NCI-H1092 (cell line): ENCODE measurements at places on chromosomes 5 and 9.
A peak's percentile ranks its signal among the peaks of the same experiment; 100 is the strongest.

- DNase-seq: no peak
Observed at GRCh38 chr9:136693490-136694162, 6.4 kb upstream of the AGPAT2 start.

DNA sequence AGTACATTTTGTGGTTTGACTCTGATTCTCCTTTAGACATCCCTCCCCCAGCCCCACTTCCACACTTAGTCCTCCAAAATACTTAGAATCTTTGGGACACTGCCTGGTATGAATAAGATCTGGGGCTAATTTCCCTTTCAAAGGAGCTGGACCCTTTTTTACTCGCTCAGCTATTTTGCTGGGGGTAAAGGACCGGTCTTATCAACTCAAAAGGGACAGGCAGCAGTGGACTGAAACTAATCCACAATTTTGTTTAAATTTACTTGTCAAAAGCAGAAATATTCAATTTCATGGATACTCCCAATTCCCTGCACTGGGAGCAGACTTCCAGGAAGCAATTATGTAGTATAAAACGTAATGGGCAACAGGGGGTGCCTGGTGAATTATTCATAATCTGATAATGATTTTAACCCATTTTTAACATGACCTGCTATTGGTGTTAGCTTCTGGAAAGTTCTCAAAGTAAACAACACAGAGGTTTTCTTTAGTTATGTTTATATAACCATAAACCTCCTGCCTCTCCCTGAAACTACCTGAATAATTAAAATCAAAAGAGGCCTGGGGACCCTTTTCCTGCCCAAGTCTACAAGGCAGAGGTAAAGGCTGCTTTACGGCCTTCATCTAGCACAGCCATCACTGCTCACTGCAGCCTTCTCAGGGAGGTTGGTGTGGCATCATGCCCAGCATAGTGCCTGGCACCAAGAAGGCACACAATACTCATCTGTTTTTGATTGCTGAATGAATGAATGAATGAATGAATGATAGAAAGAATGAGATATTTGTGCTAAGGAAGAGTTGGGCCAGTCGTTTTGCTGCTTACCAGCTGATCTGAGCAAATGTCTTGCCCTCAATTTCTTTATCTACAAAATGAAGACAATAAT is 44.2 kb upstream of the GNPDA1 start:
- DNase-seq: no peak

GRCh38 chr9:68800836-68801235 is 95.8 kb downstream of the PIP5K1B start:
- DNase-seq: no peak

GRCh38 chr9:129400971-129401622 is 219.8 kb downstream of the C9orf50 start:
- DNase-seq: no peak

DNA sequence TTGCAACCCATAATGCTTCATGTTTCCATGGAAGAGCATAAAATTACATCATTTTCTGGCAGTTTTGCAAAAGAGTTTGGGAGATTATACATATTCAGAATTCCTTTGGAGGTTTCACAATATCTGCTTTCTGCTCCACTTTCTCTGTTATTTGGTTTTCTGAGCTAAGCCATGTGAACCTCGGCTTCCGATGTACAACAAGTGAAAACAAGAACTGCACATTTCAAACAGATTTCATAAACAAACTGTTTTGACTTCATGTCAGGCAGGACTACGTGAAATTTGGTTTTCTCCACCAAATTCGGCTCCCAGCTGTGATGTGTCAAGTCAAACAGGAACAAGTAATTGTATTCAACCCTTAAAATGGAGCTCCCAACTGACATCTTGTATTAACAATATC is 609.8 kb downstream of the IRX1 start:
- no peak for DNase-seq

DNA sequence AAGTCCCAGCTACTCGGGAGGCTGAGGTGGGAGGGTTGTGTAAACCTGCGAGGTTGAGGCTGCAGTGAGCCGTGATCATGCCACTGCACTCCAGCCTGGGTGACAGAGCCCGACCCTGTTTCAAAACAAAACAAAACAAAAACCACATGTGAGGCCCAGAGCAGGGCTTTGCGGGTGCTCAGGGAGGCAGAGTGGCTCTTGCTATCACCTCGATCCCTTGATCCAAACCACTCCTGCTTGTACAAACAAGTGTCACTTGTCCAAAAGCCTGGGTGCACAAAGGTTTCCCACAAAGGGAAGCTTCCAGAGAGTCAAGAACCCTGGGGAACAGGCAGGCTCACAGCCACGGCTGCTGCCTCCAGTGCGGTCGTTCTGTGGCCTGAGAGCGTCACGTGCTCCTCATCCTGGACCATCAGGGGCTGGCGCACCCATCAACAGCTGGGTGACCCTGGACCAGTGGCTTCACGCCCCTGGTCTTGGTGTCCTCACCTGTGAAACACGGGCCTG is 162.7 kb downstream of the C9orf50 start:
- DNase-seq: peak; percentile 75

DNA sequence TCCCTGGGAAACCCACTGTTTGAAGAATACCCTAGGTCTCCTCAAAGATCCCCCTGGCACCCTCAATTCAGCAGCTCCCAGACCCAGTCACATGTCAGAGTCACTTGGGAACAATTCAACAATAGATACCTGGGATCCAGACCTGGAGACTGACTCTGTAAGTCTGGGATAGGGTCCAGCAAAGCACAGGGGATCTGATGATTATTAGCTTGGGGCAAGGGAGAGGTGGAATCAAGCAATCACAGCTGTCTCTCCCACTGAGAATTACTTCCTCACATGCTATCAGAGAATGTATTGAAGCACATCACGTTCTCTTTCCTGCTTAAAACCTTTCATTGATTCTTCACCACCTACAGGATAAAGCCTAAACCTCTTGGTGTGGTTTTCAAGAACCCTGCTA is 5.9 kb downstream of the FAM193B start:
- no peak for DNase-seq

GRCh38 chr9:13427587-13427986 is 148.1 kb upstream of the MPDZ start:
- DNase-seq: peak; percentile 15

DNA sequence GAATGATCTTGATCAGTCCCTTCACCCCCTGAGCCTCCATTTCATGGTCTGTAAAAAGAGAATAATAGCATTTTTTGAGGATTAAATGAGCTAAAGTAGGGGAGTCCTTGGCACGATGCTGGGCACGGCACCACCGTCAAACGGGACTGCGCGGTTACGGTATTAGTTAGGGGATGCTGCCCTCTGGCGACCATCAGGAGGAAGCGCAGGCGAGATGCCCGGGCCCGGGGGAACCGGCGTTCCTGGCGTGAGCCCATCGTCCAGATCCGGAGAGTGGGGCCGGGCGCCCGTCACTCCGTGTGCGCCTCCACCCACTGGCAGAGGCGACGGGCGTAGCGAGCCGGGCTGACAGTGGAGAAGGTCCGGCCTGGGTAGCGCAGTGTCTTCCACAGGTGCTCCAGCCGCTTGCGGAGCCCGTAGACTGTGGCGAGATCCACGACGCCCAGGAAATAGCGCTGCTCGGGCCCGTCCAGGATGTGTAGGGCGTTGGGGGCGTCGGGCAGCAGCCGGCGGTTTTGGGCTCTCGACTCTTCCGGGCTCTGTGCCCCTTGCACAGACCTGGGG is 4.8 kb upstream of the ST6GALNAC4 start:
- DNase-seq: no peak

DNA sequence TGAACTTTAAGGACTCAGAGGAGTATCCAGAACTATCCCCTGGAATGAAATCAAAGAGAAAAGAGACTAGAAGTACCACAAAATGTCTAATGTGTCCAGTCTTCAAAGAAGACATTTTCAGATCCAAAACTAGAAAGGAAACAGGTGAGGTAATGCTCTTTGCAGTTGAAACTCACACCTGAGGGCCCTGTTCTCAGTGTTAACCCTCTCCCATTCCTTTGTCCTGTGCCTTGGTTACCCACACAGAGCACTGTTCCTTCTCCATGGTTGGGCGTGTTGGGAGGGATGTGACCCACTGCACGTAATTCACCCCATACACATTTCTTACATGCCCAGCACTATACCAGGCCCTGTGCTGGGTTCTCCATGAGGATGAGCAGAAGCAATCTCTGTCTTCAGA is 21.3 kb downstream of the MSANTD3 start:
- no peak for DNase-seq

DNA sequence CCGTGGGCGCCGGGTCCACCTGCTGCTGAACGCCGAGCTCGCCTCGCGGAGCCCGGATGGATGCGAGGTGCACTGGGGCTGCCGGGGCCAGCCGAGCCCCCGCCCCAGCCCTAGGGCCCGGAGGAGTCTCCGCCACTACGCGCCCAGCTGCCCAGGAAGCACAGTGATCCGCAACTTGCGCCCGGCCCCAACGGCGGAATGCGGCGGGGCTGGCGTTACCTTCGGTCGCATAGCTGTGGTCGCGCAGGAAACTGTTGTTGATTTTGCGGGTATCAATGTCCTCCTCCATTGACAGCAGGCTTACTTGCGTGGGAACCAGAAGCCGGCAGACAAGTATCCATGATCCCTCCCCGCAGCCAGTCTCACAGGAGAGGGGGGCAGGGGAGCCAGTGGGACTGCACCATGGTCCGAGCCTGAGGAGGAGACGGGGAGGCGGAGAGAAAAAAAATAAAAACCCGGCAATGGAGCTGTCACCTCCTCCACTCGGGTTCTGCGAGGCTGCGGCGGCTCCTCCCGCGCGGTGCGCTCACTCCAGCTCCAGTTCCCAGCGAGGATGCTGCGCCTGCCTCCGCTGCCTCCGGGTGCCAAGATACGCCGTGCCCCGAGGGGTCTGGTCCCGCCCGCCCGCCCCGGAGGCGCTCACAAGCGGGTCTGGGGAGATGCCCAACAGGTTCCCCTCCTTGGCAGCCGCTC is 628 bp downstream of the PPP2R2B start:
- DNase-seq: no peak

DNA sequence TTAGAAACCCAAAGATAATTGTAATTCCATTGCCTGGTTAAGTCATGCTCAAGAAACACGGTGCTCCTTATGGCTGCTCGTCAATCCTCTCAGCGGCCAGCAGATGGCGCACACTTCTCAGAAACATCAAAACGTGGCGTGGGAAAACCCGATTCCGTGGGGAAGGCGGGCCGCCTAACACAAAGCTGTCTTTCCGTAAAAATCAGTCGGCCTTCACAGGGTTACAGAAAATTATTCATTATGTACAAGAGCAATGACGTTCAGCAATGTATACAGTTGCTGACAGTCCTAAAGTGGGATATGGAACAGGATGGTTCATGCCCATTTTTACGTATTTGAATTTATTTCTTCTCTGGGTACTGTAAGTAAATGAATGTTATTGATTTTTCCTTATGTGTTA is 83.5 kb downstream of the PDE4D start:
- DNase-seq: peak; percentile 26

- no peak for DNase-seq
Observed at GRCh38 chr5:23405316-23406068, 101.9 kb upstream of the PRDM9 start.

DNA sequence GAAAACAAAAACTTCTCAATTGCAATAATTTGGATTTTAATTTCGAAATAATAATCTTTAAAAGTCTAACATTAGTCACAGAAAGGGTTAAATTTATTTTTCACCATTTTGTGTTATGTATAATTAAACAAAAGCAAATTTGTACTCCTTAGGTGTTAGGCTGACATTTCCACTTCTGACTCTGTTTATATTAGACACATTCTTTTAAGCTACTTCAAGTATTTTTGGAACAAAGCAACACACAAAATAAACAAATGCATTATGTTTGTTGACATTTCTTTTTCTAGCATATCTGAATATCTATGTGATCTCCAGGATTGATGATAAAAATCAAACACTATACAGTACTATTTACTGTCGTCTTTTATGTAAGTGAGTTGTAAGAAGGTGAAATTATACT is 44.3 kb upstream of the NIPBL start:
- DNase-seq: no peak

DNA sequence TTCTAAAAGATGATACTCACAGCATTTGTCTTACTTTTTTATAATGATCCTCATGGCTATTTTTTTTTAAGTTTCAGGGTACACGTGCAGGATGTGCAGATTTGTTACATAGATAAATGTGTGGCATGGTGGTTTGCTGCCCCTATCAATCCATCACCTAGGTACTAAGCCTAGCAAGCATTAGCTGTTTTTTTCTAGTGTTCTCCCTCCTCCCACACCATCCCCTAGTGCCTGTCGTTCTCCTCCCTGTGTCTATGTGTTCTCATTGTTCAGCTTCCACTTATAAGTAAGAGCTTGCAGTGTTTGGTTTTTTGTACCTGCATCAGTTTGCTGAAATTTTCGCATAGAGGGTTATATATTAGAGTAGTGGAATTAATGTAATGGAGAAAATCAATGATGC is 189.1 kb upstream of the CDH12 start:
- no peak for DNase-seq

DNA sequence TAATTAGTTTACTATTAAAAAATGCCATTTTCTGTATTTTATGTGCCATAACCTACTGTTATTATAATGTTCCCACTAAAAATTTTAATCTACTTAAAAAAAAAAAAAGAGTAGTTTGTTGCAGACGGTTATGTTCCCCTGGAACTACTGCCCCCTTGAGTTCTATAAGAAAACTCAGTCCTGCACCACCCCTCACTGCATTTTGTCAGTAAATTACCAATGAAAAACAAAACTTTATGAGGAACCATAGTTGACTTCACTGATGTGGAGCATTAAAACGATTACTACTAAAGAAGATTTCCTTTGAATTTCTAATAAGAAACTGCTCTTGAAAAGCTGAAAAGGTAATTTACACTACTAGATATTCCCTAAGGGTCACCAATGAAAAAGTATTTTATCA is 288.7 kb downstream of the FBXL17 start:
- DNase-seq: no peak

DNA sequence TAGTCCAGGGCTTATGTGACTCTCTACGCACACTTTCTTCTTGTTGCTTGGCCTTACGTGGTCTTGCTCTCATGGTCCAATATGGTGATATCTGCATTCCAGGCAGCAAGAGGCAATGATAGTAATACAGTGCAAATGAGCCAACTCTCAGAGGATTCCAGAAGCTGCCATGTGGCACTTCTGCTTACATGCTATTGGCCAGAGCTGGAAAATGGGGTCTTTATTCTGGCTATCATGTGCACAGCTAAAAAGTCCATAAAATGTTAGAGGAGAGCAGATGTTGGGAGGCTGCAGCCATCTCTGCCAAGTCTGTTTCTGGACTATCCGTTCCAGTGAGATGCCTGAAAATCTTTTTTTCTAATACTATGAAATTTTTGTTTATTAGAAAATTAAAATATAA is 2.9 kb upstream of the SEPTIN8 start:
- no peak for DNase-seq

DNA sequence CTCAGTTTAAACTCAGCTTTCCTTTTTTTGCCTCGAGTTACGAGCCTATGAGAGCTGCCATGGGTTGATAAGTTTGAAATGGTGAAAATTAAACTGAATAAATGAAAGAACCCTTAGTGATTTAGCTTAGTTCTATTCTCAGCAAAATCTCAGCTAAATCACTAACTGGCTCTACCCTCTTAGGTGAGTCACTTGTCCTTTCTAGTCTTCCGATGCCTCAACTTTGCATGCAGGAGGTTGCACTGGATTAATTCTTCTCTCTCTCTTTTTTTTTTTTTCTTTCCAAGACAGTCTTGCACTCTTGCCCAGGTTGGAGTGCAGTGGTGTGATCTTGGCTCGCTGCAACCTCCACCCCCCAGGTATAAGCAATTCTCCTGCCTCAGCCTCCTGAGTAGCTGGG is 83.9 kb downstream of the PAPPA start:
- DNase-seq: no peak

GRCh38 chr5:131854134-131854533 is 57.3 kb upstream of the FNIP1 start:
- no peak for DNase-seq
